Hepatic stellate cell (primary cell): ENCODE measurements at places on chromosomes 2 and 18.

- no peak for DNase-seq
Measured at GRCh38 chr18:8139127-8139527, 470.1 kb upstream of the RAB12 start.

DNA sequence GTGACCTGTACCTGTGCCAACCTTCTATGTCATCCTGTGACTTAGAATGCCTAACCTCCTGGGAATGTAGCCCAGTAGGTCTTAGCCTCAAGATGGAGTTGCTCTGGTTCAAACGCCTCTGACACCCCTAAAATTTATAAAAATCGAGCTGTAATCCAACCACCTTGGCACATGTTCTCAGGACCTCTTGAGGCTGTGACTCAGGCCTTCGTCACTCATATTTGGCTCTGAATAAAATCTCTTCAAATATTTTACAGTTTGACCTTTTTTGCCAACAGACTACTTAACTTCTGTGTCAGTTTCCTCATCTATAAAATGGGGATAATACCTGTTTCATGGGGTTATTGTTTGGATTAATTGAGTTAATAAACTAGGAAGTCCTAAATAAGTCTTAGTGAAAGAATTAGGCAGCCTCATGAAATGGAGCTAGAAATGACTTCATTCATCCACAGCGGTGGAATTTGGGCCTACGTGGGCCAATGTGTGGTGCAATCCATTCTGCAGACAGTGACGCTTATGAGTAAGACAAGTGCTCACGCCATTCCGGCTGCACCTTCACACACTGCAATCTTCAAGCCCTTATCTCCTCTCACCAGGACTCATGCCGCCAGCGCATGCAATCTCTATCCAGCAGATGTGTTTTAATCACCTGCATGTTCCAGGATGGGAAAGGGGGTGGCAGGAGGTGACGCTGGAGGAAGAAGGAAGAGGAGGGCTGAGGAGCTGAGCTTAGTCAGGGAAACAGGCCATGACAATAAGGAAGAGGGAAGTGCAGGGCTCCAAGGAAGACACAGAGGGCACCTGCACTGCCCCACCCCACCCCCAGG, 2.0 kb upstream of the UBE2F start:
- no peak for DNase-seq

DNA sequence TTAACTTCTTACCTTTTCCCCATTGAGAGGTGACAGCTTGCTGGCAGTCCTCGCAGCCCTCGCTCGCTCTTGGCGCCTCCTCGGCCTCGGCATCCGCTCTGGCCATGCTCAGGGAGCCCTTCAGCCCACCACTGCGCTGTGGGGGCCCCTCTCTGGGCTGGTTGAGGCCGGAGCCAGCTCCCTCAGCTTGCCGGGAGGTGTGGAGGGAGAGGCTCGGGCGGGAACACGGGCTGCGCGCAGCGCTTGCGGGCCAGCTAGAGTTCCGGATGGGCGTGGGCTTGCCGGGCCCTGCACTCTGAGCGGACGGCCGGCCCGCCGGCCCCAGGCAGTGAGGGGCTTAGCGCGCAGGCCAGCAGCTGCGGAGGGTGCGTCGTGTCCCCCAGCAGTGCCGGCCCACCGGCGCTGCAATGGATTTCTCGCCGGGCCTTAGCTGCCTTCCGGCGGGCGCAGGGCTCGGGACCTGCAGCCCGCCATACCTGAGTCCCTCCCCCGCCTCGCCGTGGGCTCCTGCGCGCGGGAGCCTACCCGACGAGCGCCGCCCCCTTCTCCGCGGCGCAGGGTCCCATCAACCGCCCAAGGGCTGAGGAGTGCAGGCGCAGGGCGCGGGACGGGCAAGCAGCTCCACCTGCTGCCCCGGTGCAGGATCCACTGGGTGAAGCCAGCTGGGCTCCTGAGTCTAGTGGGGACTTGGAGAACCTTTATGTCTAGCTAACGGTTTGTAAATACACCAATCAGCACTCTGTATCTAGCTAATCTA, 335.0 kb downstream of the CBLN2 start:
- DNase-seq: no peak

DNA sequence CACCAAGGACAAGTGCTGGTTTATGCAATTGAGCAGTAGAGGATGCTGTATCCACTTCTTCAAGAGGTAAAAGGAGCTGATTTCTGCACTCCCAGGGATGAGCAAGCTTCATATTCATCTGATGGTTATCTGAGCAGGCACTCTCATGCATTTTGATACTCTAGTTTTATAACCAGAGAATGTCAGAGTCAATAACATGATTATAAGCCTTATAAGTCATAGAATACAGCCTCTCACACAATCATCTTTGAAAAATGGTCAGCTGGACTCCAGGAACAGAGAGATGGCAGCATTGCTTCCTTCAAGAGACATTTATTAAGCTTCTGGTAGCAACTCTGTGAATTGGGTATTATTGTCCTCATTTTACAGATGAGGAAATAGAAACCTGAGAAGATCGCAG, 167.1 kb downstream of the SLC8A1 start:
- no peak for DNase-seq

DNA sequence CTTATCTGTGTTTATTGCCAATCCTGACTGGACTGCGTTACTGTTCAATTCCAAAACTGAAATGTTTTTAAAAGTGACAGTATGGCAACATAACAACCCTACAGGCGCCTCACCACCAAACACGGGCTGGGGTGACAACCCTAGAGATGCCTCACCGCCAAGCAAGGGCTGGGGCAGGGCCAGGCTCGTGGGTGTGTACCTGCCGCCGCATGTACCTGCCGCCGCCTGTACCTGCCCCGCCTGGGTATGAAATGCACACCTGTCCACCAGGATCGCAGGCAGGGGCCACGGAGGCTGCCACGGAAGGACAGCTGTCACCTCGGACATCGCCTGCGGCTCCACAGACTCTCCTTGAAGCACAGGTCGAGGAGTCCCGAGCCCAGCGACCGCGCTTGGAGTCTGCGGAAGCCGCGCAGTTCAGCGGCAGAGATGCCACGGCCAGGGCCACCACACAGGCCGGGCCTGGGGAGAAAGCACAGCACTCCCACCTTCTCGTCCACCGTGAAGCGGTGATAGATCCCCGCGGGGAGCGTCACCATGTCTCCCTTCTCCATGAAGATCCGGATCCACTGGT, 18.9 kb downstream of the ADI1 start:
- no peak for DNase-seq

DNA sequence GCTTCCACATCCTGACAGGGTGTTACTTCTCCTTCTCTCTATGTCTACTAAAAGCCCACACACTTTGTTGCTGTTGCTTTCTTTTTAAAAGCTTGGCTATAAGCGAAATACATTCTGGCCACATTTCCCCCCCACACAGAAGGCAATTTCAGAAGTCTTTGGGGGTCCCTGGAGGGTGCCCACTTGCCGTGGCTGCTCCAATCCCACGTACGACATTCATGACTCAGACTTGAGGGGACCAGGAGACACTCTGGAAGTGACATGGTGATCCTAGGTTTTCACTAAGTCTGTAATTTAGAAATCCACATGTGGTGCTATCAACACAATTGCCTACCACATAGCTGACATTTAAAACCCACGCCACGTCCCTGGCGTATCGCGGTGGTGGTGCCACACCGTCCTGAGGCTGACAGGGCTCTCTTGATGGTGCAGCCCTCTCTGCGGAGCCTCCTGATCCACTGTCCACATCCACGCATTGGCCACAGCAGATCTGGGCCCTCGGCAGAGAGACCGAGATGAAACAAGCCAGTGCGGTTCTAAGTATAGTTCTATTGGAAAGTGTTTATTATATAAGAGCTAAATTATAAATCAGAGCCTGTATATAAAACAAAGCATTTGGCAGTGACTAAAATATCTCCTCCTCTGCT, 42.4 kb downstream of the CYP27C1 start:
- no peak for DNase-seq

GRCh38 chr18:57023275-57023882, 123.5 kb upstream of the BOD1L2 start:
- DNase-seq: no peak

- DNase-seq: no peak
Measured at GRCh38 chr2:20208476-20208859, 16.5 kb downstream of the SDC1 start.

DNA sequence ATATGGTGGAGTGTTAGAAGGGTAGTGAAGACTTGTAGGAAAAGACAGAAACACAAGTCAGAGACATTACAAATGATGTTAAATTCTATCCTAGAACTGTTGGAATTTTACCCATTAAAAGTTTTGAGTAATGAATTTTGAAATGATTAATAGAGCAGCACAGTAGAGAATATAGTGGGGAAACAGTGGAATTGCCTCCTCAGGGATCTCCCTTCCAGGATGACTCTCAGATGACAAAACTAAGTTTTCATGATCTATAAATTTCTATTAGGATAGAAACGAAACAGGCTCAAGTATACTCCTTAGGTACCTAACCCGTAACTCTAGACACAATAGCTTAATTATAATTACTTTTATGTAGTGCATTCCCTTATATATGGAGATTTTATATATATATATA, 86.7 kb downstream of the DPP4 start:
- no peak for DNase-seq

DNA sequence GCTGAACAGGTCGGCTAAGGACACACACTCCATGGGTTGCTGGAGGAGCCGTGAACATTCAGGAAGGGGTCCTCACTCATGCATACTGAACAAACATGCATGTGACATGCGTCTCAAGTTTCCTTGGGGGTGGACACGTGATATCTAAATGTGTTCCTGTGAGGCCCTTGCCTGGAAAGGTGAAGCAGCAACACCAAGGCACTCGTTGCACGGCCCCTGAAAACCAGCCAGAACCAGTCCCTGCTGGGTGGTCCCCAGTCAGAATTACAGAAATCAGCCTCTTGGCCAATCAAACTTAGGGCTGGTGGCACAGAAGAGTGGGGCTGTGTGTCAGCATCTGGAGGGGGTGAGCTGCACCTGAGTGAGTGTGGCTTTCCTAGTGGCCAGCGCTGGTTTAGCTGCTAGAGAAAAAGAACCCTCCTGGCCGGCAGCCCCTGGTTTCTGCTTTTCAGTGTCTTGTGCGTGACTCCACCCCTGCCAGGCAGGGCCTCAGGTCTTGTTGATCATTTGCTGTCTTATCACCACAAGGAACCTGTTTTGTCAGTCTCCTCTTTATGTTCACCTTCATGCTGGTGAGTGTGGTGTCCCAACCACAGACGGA, 3.2 kb upstream of the AQP12B start:
- DNase-seq: no peak

DNA sequence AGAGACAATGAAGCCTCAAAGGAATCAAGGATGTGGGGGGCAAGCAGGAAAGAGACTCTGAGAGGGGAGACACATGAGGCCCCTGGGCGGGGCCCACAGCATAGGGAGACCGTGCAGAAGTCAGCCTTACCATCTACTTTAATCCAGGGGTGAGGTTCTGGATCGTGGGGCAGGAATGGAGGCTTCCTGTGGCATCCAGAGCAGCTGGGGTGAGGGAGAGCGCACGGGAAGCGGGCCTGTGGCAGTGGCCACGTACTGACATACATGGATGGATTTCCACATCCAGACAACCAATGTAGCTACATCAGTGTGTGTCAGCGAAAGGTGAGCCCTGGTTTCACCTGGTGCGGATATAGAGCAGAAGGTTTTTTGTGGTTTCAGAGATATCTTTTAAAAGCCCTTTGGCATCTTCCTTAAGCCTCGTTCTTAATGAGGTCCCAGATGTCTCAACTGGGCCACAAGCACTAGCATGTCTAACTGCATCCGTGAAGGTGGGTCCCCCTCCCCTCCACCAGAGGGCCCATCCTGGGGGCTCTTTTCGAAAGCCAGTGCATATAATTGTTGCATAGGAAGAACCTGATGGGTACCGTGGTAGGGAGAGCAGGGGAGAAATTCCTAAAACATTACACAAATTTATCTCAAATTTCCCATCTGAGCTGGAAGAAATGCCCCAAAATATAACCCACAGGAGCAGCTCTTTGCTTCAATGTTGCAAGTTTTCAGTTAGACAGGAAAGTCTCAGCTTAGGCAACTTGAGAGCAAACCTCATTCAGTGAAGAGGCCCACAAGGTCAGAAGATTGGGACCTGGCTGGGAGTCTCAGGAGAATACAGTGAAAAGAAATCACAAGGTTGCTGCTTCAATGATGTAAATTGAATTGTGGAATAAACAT, 90.9 kb downstream of the SP3 start:
- DNase-seq: no peak

DNA sequence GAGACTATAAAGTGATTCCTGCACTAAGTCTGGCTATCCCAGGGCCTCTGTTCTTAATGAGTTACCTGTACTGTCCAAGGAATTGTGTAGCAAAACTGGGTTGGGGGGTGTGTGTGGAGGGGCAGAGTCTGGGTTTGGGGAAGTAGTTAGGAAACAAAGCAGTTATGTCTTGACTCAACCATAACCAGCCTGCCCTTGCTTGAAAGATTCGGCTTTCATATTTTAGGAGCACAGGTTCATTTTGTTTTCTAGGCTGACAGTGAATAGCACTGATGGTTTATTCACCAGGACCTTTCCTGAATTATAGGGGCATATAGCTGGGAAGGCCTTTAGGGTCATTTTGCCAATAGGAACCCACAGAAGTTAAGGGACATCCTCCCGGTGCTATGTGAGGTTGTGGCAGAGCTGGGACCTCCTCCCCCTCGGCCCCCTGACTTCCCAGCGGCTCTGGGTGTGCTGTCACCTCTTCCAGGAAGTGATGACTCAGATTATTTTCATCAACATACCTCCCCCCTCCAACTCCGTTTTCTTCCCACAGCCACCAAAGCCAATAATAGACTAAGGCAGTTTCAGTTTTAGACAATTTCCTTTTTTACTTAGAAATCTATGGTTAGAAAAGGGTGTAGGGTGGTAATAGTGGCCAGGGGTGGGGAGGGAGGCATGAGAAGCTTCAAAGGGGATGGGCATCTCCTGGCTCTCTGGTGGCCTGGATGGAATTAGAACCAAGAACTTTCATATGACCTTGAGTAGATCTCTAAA, 44.8 kb downstream of the SETBP1 start:
- DNase-seq: peak; percentile 40

- no peak for DNase-seq
Measured at GRCh38 chr2:53985646-53986045, 14.9 kb upstream of the PSME4 start.

GRCh38 chr2:205627085-205627484, 55.2 kb upstream of the NRP2 start:
- DNase-seq: no peak

GRCh38 chr2:206472094-206472493, 28.8 kb downstream of the ADAM23 start:
- no peak for DNase-seq

- DNase-seq: no peak
Measured at GRCh38 chr2:147083664-147084063, 761.2 kb upstream of the ACVR2A start.

DNA sequence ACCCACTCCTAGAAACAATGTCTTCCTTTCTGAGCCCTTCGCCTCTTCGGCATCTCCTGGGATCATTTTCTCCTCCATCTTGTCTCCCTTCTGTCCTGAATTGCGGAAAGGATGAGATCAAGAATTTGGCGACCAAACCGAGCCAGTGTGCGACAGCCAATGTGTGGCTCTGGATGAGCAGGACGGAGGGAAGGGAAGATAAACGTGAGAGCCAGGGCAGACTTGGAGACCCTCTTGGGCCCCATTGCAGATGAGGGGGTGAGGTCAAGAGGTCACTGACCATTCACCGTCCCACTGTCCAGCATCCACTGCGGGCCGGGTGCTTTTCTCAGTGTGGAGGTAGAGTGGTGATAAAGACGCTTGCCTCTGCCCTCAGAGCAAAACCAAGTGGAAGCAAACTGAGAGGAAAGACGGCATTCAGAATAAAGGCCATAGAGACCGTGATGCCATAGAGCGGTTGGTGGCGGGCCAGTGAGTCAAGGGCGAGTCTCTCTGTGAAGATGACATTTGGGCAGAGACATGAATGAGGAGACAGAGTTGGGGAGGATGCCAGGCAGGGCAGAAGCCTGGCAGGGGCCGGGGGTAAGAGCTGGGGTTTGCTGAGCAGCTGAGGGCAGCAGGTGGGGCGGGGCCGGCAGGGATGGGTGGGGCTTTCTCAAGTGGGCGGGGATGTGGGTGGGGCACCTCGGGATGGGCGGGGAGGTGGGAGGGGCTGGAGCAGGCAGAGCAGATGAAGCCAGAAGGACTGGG, 55.6 kb downstream of the ACAA2 start:
- DNase-seq: no peak
